ENCODE measurements at places on chromosomes 3 and 15.

DNA sequence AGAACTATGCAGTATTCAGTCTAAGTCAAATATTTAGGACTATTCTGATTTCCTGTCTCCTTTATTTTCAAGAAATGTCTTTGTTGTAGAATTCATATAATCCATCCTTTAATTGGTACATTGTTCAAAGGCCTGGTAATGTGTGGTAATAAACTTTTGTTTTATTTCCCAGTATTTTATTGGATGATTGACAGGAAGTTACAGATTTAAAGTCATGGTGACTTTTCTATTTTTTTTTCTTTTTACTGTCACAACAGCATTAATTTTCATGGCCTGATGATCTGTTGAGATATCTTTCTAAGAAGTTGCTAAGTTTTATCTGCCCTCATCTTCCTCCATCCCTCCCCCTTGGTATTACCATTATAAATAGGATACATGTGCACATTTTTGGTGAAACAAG is 161.7 kb downstream of the PTPRG start:
- no peak for DNase-seq

GRCh38 chr3:105493305-105493892 is 126.7 kb downstream of the ALCAM start:
- DNase-seq, result no peak

GRCh38 chr15:96243701-96244100 is 86.8 kb upstream of the NR2F2 start:
- DNase-seq, result no peak

DNA sequence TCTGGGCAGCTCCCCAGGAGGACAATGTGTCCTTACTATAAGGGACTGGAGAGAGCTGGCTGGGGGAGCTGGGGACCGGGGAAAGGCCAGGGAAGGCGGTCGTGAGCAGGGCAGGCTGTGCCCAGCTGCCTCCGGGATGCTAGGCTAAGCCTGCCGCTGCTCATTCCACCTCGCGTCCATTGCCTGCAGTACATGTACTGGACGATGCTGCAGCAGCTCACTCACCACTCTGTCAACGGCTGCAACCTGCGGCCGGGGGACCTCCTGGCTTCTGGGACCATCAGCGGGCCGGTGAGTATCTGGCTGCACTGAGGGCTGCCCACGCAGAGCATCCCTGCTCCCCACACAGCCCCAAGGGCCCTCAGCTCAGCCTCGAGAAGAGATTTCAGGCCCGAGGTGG is 27.1 kb downstream of the FAH start:
- no peak for DNase-seq
